Immature natural killer cell (primary cell): ENCODE measurements at places on chromosomes 4 and X. TPM values are rescaled to one million over a fixed set of nuclear protein-coding genes. Genes with fewer than 3 reads are reported as not detected.

Gene TECRL
- not detected for polyA plus RNA-seq

GRCh38 chr4:84496706-84497503 is 2.2 kb downstream of the NKX6-1 start:
- H3K27ac ChIP-seq = no peak overlapping the region
- peaks cover 54% of the 10 kb centered on the region for H3K27me3 ChIP-seq
- H3K36me3 ChIP-seq = peaks cover 7% of the 10 kb centered on the region
- no peak for DNase-seq
- H3K4me3 ChIP-seq = no peak overlapping the region

DNA sequence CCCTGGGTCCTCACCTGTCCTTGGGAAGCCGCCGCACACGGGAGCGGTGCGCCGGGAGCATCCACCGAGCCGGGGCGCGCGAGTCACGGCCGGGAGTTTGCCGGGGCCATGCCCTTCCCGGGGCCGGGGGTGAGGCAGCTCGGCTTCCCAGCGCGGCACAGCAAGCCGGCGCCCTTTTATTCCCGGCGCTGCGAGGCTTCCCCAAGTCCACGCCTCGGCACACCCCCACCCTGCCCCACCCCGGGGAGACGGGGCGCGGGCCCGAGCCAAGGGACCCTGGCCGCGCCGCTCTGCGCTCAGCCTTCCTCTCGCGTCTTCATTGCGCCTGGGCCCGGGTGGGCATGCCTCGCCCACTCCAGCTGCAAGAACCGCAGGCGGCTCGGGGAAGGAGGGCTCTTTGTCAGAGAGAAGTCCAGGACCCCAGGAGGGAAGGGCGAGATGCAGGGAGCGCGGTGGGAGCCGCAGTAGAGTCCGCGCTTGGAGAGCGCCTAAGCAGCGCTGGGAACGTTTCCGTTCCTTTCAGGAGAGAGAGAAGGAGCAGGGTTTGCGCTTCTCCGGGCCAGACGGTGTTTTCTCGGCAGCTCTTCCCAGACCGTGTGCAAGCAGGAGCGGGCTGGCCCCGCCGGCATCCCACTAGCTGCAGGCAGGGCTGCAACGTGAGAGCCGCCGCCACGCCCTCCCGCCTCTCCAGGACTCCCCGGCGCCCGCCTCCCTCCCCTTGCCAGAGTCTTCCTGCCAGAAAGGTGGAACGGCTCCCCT is at the start of gene MXRA5:
MXRA5 (minus strand) TSS at position 152 of the 759 bp plus-strand sequence. CDS start 2,819 bp downstream, outside the sequence.
- H3K4me3 ChIP-seq = no peak within 1 kb of the TSS
- peaks cover 15% of the 10 kb centered on the region for H3K27me3 ChIP-seq
- DNase-seq = no peak
- H3K36me3 ChIP-seq = no peaks in the 10 kb centered on the region
- no peak within 1 kb of the TSS for H3K27ac ChIP-seq

DNA sequence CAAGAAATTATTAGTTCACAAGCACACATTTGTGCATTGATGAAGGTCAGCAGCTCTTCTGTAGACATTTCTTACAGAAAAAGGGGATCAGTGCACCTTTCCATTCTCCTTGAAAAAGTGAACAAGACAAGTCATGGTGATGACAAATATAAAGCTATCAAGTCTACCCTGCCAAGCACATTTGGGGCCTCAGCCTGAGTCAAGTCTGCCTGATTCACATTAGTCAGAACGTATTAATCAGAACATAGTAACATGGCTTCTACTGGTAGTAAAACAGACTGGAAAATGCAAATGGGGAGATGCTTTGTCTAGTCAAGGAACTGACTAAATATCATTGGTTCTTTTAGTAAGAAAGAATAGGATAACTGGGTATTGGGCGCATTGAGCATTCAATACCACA is 2305.1 kb downstream of the PCDH7 start:
- H3K36me3 ChIP-seq = no peaks in the 10 kb centered on the region
- no peak for DNase-seq
- H3K4me3 ChIP-seq = no peak overlapping the region
- H3K4me1 ChIP-seq = no peaks in the 10 kb centered on the region
- H3K27ac ChIP-seq = no peak overlapping the region

DNA sequence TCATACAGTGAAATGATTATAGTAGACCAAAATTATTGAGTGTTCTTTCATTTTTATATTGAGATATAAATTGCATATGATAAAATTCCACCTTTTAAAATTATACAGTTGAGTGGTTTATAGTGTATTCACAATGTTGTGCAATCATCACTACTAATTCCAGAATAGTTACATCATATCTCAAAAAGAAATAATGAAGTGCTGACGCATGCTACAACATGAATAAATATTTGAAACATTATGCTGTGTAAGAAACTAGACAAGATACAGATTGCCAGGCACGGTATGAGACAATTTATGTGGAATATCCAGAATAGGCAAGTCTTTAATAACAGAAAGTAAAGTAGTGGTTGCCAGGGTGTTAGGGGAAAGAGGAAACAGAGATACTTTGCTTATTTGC is 871.7 kb downstream of the FAM133A start:
- no peaks in the 10 kb centered on the region for H3K4me1 ChIP-seq
- no peak overlapping the region for H3K27ac ChIP-seq
- no peaks in the 10 kb centered on the region for H3K27me3 ChIP-seq
- no peak overlapping the region for H3K4me3 ChIP-seq
- peaks cover 2% of the 10 kb centered on the region for H3K36me3 ChIP-seq
- DNase-seq = no peak

GRCh38 chrX:52852110-52852860 is 15.6 kb downstream of the XAGE3 start:
- no peak for DNase-seq
- no peak overlapping the region for H3K4me3 ChIP-seq
- no peaks in the 10 kb centered on the region for H3K36me3 ChIP-seq
- H3K27me3 ChIP-seq = no peaks in the 10 kb centered on the region

DNA sequence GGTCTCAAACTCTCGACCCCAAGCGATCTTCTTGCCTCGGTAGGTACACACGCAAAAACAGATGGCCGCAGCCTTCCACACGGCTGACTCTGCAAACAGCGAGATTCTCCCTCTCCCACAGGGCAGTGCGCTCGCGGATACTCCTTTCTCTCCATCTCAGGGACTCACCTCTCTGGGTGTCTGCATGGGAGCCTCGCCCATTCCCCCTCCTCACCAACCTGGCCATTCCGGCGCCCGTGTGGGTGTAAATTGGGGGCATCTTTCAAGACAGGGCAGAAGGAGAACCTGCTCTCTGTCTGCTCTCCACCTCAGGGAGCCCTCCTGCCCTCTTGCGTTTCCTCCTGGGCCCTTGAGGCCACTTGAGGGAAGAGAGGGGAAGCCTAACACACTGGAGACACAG is 4.4 kb downstream of the CTAG2 start:
- H3K27me3 ChIP-seq = no peaks in the 10 kb centered on the region
- H3K27ac ChIP-seq = no peak overlapping the region
- no peaks in the 10 kb centered on the region for H3K36me3 ChIP-seq
- no peak overlapping the region for H3K4me3 ChIP-seq
- no peak for DNase-seq
- no peaks in the 10 kb centered on the region for H3K4me1 ChIP-seq

Gene IGFBP7
- polyA plus RNA-seq = 246 TPM

Gene PDGFRA
- polyA plus RNA-seq = not detected

DNA sequence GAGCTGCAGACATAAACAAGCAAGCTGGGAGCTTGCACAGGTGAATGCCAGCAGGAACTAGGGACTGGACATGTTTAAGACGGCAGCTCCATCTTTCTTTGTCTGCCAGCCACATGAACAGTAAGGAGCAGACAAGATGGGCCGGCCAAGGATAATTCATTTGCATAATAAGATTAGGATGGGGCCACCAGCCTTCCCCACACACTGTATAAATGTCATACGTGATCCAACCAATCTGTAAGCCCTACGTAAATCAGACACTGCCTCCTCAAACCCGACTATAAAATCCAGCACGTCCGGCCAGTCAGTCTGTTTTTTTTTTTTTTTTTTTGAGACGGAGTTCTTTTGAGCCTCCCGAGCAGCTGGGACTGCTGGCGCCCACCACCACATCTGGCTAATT is 75.6 kb upstream of the BOD1L1 start:
- no peak overlapping the region for H3K27ac ChIP-seq
- DNase-seq = no peak
- H3K36me3 ChIP-seq = no peaks in the 10 kb centered on the region
- no peak overlapping the region for H3K4me3 ChIP-seq
- H3K27me3 ChIP-seq = peaks cover 6% of the 10 kb centered on the region

GRCh38 chr4:151114986-151115385 is 15.6 kb downstream of the RPS3A start:
- H3K4me1 ChIP-seq = no peaks in the 10 kb centered on the region
- H3K36me3 ChIP-seq = no peaks in the 10 kb centered on the region
- no peaks in the 10 kb centered on the region for H3K27me3 ChIP-seq
